NCI-H2171 treated with DMSO at 0.1 percent for 48 hours (cell line): ENCODE measurements at places on chromosomes 3 and 15.
A peak's percentile ranks its signal among the peaks of the same experiment; 100 is the strongest.

GRCh38 chr3:58529516-58530353 is 7.3 kb downstream of the ACOX2 start:
- DNase-seq = no peak

- DNase-seq = no peak
Observed at GRCh38 chr15:99424978-99425656, 140.7 kb upstream of the MEF2A start.

GRCh38 chr3:23659274-23659673 is 146.5 kb upstream of the UBE2E1 start:
- no peak for DNase-seq

DNA sequence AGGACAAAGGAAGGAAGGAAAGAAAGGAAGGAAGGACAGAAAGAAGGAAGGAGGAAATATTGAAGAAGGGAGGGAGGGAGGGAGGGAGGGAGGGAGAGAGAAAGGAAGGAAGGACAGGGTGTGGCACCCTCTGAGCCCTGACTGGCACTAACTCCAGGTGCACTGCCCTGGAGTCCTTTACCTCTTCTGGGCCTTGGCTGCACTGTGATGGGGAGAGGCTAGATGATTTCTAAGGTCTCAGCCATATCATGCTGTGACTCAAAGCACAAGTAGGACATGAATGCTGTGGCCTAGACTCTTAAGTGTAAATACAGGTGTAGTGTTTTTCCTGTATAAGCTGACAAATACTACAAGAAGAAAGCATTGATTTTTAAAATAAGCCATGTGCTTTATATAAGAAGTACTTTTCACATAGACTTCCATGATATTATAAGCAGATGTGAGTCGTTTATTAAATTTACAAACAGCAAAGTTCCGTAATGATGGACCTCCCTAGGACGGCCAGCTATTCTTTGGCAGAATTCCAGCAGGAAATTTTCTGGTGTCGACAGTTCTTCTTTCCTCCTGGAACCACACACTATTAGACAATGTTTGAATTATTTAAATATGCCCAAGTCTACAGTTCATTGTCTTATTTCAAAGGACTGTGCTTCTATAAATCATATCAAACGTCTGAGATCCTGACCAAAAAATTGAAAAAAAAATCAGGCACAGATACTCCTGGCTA is 213.8 kb upstream of the C2CD4B start:
- DNase-seq = no peak

GRCh38 chr15:67460521-67460920 is 60.4 kb upstream of the C15orf61 start:
- peak; percentile 53 for DNase-seq

GRCh38 chr15:78437762-78438618 is at the start of gene IREB2:
TSS of gene IREB2 (plus strand) at chr15:78438216. CDS start at chr15:78438338, 122 bp downstream.
- peak; percentile 99 for DNase-seq

- DNase-seq = no peak
Observed at GRCh38 chr3:136546720-136547119, 205.5 kb downstream of the STAG1 start.

GRCh38 chr3:61912158-61912557 is 350.8 kb downstream of the PTPRG start:
- DNase-seq = no peak

DNA sequence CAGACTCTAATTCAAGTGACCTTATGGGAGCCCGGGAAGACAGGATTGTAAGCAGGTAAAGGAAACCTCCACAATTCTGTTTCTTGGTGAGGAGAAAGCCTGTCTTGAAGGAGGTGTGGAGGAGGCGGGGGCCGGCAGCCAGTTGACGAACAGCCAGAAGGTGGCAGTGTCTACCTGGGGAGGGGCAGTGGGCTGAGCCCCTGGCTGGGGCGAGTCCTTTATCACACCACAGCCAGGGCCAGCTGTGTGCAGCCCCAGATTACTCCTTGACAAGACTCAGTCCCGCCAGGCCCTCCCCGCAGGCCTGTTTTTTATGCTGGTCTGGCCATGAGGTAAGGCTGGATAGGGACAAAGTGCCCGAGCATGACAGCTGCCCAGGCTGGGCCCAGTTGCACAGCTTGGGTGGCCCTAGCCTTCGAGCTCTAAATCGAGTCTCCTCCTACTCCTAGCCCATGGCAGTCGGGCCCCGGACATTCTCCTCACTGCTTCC is 40.9 kb upstream of the IDH2 start:
- DNase-seq = peak; percentile 26

DNA sequence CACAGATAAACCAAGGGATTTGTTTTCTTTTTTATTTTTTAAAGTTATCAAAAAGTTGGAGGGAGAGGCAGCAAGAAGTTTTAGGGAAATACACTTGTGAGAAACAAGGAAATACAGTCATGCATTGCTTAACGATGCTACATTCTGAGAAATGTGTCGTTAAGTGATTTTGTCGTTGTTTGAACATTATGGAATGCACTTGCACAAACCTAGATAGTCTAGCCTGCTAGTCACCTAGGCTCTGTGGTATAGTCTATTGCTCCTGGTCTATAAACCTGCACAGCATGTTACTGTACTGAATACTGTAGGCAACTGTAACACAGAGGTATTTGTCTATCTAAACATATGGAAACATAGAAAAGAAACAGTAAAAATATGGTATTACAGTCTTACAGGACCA is 2.0 kb upstream of the NFKBIZ start:
- no peak for DNase-seq

DNA sequence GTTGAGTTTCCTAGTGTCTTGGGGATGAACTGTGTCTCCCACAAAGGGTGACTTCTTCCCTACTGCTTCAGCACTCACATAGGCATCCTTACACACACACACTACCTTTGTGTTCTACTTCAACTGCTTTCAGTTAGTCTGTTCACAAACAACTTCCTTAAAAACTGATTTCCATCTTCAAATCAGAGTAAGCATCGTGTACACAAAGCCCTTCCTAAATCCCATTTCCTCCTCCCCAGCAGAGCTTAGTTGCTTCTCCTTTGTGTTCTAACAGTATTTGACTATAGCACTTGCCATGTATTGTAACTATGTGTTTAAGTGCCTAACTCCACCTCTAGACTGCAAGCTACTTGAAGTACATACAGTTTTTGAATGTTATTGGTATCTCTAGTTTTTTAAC is 71.7 kb downstream of the TNIK start:
- DNase-seq = no peak

DNA sequence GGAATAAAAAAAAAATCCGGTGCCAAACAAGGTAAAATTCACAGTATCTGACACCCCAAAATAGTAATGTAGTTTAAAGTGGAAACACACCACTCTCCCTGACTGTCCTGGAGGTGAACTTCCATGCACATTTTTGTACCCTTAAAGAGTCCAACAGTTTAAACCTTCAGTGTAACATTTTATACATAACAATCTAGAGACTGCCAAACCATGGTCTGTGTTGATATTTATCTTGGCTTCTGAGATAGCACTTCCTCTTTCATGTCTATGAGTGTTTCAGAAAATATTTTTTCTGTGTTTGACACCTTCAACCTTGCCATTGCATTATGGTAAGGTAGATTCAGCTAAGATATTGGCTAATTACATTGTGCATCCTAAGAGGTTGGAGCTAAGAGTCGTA is 13.9 kb downstream of the TMEM45A start:
- no peak for DNase-seq

DNA sequence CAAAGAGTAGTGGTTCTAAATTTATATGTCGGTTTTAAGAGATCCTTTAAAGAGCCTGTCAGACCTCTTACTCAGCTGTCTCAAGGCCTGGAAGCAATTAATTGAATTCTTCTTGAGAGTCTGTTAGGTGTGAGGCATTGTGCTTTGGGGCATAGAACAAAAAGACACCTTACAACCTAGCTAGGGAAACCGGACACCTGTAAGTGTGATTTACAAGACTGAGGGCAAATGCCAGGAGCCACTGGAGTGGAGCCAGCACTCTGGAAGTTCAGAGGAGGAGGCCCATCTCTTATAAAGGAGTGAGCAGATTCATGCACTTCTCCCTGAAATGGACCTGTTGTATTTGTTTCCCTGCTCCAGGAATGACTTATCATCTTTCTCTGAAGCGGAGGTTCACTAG is 97.7 kb upstream of the NUDT16 start:
- DNase-seq = no peak

- no peak for DNase-seq
Observed at GRCh38 chr3:185753354-185753753, 71.5 kb downstream of the IGF2BP2 start.

DNA sequence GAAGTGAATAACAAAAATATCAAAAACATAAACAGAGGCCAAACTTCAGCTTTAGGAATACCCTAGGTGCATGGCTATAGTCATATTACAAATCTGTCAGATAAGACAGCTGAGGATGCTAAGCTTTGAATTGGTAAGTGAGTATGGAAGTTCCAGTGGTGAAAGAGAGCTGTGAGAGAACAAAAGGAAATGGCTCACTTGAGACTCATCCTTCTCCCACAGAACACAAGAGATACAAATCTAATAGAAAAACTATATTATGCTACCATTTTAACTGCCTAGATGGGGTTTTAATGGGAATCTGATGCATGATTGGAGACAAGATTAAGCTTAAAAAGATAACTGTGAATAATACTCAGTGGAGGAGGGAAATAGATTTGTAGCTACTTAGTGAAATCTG is 21.5 kb upstream of the PEX5L start:
- DNase-seq = no peak

GRCh38 chr15:96125721-96126415 is 204.6 kb upstream of the NR2F2 start:
- DNase-seq = no peak

DNA sequence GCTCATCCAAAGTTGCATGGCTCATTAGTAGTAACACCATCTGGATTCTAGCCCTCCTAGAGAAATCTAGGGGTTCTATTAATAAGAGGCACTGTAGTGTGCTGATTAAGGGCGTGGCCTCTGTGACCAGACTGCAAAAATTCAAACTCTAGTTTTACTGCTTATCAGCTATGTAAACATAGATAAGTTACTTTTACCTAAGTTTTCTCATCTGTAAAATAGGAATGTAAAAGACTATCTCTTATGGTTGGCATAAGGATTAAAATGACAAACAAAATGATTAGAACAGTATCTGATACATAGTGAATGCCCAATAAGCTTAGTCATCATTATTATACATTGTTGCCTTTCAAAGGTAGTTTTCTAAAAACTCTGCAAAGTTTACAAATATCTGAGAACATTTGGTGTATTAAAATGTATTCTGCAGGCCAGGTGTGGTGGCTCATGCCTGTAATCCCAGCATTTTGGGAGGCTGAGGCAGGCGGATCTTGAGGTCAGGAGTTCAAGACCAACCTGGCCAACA is 4.5 kb downstream of the PTX3 start:
- DNase-seq = no peak

DNA sequence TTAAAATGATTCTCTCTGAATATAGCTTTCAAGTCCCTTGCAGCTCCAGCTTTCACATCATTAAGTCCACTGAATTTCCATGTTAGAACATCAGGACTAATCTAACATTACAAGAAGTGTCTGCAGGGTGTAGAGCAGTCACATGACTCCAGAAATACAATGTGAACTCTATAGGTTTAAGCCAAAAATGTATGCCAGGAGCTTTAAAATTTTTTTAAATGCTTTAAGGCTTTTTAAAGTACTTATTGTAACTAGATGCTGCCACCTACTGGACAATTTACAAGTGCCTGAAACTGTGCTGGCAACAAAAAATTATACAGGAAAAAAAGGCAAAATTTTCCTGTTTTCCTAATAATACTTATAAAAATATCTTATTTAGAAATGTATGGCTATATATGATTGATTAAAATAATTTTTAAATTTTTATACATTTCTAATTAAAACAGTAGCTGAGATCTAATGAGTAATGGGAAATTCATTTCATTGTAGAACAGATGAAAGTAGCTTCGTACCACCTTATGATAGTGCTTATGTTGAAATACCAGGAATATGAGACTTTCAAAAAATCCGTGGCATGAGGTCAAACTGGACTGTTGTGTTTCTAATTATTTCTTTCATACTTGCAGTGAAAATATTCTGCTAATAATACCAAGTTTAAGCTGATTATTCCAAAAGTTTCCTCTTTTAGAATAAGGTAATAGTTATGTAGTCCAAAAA is 25.7 kb downstream of the FSIP1 start:
- DNase-seq = peak; percentile 87

DNA sequence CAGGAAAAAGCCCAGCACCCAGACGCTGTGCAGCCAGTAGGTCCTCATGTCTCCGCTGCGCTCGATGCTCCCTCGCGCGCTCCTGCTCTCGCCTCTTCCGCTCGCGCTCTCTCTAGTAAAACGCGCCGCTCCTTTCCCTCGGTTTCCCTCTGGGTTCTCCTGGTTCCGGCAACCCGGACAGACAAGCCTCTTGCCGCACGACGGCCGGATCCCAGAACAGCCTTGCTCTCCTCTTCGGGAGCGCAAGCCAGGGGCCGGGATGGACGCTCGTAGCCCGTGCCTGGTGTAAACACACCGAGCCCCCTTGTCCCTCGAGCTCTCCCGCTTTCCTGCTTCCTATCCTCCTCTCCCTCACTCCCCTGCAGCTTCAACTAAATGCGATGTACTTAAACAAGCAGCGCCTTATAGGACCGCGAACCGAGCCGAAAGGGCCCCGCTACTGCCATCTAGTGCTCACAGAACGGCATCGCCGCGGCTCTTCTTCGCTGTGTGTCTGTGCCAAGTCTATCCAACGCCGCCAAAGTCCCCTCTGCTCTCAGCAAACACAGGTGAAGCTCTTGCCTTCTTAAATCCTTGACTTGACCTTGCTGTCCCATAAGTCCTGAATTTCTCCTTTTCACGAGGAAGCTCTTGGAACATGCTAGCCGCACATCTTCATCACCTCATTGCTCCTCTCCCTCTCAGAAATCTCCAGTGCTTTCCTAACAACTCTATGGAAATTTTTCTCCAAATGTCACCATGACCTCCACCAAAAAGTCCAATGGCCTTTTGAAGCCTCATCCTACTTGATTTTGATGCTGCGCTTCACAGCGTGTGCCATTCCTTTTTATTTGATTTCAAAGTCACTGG is 1037.2 kb downstream of the IGSF11 start:
- DNase-seq = peak; percentile 70

GRCh38 chr15:80780416-80781221 is 1.4 kb downstream of the CEMIP start:
- peak; percentile 59 for DNase-seq

GRCh38 chr3:152656214-152656971 is 178.5 kb upstream of the P2RY1 start:
- no peak for DNase-seq

DNA sequence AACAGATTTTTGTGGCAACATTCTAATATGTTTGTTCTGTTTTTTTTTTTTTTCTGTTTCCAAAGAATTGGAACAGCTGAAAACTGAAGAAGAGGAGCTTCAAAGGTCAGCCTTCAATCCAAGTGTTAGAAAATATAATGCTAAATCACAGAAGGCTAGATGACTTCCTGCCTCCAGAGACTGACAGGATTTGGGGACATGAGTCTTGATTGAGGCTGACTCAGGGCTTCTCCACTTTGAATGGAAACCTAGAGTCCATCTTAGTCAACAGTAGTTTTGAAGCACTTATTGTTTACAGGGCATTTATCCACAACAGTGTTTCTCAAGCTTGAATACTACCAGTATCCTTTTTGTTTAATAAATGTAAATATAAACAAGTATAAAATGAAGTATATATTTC is 44.5 kb upstream of the RAD51 start:
- DNase-seq = no peak

- no peak for DNase-seq
Observed at GRCh38 chr3:197062446-197062845, 32.8 kb upstream of the MELTF start.

GRCh38 chr3:42865256-42865655 is 10.4 kb downstream of the CYP8B1 start:
- DNase-seq = no peak

GRCh38 chr3:61914276-61914675 is 352.9 kb downstream of the PTPRG start:
- DNase-seq = no peak
